Right kidney (tissue), 9 donors: ENCODE measurements at places on chromosomes 2 and 18.
A peak's percentile ranks its signal among the peaks of the same experiment; 100 is the strongest.

GRCh38 chr18:3594760-3595368 is 144.9 kb downstream of the TGIF1 start:
- DNase-seq, result no peak

DNA sequence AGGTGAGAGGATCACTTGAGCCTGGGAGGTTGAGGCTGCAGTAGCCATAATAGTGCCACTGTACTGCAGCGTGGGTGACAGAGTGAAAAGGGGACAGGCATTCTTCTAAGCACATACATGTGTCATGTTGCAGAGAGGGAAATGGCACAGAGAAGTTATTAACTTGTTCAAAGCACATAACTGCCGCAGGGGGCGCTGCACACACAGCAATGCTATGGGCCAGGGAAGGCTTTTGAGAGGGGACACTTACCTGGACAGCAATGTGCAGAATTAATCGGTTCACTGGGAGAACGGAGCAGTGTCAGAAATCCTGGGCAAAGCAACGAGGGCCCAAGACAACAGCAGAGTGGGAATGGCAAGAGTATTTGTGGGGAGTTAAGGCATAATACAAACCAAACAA is 2.4 kb downstream of the SCYGR8 start:
- DNase-seq, result no peak

DNA sequence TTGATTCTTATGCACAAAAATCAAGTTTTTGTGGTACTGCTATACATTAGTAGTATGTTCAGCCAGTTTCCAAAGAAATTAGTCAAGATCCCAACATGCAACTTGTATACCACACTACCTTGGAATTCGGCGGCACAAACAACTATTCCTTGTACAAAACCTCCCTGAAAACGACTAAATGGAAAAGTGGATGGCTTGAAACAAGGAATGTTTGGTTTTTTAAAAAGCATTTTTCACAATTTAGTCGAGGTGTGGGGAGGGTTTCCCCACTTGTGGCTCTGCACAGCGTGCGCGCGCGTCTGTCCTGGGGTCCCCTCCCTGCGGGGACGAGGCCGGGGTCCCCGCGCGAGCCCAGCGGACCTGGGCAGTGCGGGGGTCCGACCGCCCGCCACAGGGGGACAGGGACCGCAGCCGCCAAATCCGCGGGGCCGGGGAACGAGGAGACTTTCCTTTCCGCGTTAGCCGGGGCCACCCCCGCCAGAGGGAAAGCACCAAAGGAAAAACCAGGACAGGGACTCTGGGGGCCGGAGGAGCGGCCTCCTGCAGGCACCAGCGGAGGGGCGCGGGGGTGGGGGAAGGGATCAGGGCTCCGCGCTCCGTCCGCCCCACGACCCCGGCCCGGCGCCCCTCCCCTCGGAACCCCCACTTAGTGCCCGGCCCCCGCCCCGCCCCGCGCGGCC is 534 bp upstream of the SOCS6 start:
- DNase-seq, result peak; percentile 85

GRCh38 chr2:199163613-199164458 is 293.9 kb downstream of the SATB2 start:
- DNase-seq, result peak; percentile 2

- DNase-seq, result no peak
Measured at GRCh38 chr2:237525559-237526157, 38.6 kb downstream of the MLPH start.

- DNase-seq, result no peak
Measured at GRCh38 chr2:239190921-239191885, 209.6 kb downstream of the HDAC4 start.

DNA sequence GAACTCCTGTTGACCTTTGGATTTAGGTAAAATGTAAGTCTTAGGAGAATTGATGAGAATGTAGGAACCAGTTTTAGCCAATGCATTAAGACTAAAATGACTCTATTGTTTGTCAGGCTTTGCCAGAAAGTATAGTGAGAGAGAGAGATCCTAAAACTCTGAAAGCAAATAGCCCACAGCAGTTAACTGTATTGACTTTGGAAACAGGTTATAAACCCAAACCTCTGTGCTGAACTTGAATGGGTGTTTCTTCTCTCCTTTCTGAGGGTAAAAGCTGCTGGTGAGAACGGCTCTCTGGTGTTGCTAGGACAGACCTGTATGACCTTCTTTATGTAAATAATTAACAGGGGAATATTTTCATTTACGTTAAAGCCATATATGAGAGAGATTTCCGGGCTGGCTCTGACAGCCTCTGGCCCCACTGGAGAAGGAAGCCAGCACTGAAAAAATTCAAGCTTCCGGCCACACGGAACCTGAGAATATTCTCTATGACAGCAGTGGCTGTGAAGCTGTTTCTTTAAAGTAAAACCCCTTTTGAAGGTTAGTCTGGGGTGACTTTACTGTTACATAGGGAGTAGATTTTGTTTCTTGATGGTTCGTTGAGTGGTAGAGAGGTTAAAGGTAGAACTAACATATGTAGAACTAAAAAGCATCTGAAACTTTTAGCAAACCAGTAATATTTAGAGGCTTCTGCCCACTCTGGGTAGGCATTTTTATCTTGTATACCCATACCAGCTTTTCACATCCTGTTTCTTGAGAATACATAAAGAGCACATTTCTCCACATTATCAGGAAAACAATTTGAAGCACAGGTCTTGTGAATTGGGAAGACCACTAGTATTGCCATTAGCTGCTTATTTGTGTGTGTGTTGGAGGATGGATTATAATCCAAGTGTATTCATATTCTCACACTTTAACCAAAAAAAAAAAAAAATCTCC is 123.8 kb downstream of the SPTBN1 start:
- DNase-seq, result no peak

DNA sequence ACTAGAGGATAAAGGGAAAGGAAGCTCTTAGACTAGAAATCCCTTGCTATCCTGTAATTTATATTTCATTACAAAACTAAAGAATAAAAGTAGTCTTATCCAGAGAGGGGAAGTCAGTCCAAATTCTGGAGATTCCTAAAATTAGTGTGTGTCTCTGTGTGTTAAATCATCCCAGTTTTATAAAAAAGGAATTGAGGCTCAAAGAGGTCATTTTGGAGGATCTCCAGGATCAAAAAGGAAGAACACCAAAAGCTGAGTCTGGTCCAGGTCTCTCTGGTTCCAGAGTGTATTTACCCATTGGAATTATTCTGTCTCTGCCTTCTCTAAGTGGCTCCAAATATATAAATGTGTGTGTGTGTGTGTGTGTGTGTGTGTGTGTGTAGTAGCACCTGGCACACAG is 166.7 kb downstream of the NRXN1 start:
- DNase-seq, result no peak

DNA sequence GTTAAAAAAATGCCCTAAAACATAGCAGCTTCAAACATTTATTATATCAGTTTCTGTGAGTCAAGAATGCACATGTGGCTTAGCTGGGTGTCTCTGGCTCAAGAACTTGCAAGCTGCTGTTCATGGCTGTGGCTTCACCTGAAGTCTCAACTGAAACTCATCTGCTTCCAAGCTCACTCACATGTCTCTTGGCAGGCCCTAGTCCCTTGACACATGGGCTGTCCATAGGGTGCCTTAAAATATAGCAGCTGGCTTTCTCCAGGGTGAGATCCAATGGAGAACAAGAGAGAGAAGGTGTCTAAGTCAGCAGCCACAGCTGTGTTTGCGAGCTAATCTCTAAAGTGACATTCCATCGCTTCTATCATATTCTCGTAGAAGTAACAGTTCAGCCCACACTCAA is 152.8 kb downstream of the DSEL start:
- no peak for DNase-seq

DNA sequence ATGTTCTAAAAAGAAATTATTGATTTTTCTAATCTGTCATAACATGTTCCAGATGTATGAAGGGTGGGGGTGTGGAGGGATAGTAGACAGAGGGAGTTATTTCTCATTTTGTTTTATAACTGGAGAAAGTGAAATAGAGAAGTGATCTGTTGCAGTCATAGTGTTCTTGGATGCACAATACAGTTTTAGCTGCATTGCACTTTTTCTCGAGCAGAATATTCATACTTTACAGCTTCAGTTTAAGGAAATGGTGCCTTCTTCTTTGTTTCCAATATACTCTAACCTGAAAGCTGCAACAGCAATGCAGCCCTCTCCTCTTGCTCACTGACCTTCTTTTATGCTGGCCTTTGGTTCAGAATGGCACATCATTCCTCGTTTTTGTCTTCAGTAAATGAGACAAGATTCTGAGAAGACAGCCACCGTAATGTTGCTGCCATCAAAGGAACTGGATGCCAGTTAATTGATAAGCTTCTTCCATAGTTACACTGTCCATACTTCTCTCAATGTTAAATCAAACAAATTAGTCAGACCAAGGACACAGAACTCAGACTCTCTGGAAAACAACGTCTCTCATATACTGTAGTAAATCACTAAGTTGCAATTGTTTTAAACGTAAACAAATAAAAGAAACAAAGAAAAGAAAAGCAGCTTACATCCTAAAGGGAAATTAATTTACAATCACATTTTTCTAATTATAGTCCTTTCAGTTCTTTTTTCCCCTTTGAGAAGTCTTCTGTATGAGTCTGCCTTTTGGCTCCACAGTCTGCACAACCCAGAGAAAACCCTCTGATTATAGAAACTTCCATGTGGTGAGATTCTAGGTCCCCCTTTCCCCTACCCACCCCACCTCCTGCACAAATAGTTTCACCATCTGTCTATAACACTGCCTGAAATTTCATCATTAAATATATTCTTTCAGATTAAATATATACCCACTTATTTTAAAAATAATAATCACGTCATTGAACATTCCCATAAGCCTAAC is 97.4 kb upstream of the UGP2 start:
- no peak for DNase-seq

DNA sequence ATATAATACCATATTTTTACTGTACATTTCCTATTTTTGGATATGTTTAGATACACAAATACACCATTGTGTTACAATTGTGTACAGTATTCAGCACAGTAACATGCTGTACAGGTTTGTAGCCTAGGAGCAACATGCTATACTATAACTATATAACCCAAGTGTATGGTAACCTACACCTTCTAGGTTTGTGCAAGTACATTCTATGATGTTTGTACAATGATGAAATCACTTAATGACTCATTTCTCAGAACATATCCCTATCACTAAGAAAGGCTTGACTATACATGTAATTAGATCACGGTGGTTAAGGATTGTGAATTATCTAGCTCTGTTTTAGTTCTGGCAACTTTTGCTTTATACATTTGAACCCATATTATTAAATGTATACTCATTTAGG is 31.3 kb downstream of the NPHP1 start:
- no peak for DNase-seq

DNA sequence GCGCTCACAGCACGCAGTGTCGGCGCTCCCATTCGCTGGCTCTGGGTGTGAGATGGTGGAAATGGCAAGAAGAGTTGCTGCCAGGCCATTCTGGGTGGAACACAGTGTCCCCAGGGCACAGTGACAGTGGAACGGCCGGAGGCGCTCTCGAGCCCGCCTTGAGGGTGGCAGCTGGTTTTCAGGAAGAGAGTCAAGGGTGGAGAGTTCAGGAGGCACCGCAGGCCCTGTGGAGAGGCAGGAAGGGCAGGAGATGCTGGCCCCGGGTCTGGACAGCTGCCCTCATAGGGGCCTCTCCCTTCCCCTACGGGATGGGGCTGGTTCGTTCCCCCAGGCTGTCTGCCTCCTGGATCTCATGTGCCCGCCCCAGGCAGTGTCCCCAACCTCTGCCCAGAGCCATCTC is 12.5 kb downstream of the GPC1 start:
- no peak for DNase-seq
